Esophagus (tissue), 2 donors: ENCODE measurements at places on chromosomes 1 and 21. TPM values are rescaled to one million over a fixed set of nuclear protein-coding genes. Genes with fewer than 3 reads are reported as not detected.

The OLIG2 gene
- polyA plus RNA-seq = not detected

The RBM11 gene
- 1.7 TPM for polyA plus RNA-seq

The ABCG1 gene
- polyA plus RNA-seq = 2.8 TPM

The AGBL4 gene
- polyA plus RNA-seq = 0.02 TPM

The TMED5 gene
- 11.2 TPM for polyA plus RNA-seq

The LCK gene
- polyA plus RNA-seq = 2.3 TPM

The PGD gene
- 189 TPM for polyA plus RNA-seq

The SSR2 gene
- 67.0 TPM for polyA plus RNA-seq

The PTGER3 gene
- polyA plus RNA-seq = 1.1 TPM

The DNASE2B gene
- polyA plus RNA-seq = not detected

The PRDM15 gene
- polyA plus RNA-seq = 4.4 TPM
